ENCODE measurements at places on chromosomes 16 and 17.

- no peak for DNase-seq
Measured at GRCh38 chr16:46901709-46902108, 17.5 kb downstream of the GPT2 start.

DNA sequence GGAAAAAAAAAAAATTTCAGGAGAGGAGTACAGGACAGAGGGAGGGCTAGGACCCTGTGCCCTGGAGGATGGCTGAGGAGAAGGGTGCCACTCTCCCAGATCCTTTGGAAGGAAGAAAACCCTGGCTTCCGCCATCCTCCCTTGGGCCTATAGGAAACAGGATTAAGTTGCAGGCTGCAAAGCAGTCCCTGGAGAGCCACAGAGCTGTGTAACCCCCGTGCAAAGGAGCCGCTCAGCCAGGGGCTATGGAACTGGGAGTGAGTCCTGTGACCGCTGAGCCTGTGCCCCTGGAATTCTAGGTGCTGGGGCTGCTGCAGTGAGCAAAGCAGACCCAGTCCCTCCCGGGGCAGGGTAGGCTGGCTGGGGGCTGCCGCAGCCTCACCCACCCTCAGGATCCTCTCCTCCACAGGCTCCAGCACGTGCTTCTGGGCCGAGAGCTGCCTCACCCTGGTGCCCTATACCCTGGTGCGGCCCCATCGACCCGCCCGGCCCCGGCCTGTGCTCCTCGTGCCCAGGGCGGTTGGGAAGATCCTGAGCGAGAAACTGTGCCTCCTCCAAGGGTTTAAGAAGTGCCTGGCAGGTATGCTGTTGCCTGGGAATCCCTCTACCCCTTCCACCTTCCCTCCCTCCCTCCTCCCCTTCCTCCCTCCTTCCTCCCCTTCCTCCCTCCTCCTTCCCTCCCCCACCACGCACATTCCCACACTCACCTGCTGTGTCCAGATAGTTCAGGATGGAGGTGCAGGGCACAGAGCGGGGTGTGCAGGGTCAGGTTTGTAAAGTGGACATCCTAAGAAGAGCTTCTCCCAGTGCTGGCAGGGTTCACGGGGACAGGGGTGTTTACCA is 15.3 kb downstream of the SGSH start:
- DNase-seq: no peak

GRCh38 chr17:13429201-13429600 is 172.5 kb downstream of the HS3ST3A1 start:
- DNase-seq: no peak

- no peak for DNase-seq
Measured at GRCh38 chr17:11643851-11644250, 45.6 kb downstream of the DNAH9 start.

- DNase-seq: no peak
Measured at GRCh38 chr17:8747742-8748141, 3.1 kb upstream of the CCDC42 start.

DNA sequence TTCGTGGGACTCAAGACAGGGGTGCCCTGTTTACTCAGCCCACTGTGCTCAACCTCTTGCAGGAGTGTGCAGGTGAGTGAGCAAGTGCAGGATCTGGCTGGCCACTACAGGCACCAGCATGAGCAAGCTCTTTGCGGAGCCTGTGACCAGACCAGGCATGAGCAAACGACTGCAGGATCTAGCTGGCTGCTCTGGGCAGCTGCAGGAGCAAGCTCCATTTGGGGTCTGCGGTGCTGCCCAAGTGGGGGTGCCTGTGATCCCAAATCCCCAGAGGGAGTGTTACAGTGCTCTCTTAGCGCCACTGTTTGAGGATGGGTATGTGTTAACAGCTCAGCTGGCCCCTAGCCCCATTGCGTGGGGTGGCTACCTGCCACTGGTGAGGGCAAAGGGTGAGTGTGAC is 2.4 kb downstream of the USP6 start:
- no peak for DNase-seq

DNA sequence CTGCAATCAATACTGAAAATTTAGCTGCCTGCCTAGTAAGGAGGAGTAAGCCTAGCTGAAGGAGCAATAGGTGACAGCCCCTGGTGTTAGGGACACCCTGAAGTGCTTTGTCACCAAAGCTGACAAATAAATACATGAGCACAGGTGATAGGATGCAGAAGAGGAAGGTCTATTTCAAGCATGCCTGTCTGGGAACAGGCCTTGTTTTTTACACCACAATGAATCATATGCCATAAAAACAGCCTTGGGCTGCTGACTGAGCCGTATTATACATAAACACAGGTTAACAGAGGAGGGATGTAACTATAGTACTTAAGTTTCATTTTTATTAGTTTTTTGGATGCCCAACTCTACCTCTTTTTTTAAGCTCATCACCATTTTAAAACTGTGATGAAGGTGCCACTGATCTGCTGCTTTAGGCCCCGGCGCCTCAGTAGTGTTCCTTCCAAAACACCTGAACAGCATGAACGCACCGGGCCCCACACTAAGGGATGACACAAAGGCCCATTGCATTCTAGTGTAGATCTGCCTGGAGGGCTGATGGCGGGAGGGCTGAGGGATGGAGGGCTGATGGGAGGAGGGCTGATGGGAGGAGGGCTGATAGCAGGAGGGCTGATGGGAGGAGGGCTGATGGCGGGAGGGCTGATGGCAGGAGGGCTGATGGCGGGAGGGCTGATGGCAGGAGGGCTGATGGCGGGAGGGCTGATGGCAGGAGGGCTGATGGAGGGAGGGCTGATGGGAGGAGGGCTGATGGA is 150.3 kb downstream of the AATF start:
- DNase-seq: no peak

All from naive B cell (primary cell).